ENCODE measurements at places on chromosomes 11 and 22.
A peak's percentile ranks its signal among the peaks of the same experiment; 100 is the strongest.

- peaks cover 2% of the 10 kb centered on the region for H3K4me1 ChIP-seq
- no peak within 1 kb of the TSS for H3K27ac ChIP-seq
- peaks cover 26% of the 10 kb centered on the region for H3K27me3 ChIP-seq
- DNase-seq = peak; percentile 77
Measured at GRCh38 chr11:13962562-13963168, at the start of gene SPON1. Gene SPON1 (plus strand): TSS chr11:13962723. CDS start chr11:13962905, 182 bp downstream.

DNA sequence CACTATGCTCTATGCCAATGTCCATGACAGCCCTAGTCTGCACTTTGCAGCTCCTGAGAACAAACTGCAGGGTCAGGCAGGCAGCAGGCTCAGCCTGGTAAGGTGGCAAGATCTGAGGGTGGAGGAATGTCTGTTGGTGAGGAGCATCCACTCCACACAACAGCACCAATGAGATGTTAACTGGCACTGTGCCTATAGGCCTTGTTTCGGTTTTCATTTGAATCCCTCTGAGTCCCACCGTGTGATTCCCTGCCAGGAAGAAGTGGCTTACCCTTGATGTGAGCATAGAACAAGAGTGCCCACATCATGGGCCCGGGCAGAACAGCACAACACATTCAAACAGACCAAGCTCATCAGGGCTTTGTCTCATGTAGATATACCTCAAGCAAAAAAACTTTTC lies 44.1 kb upstream of the CHRM4 start:
- H3K4me1 ChIP-seq = peaks cover 59% of the 10 kb centered on the region
- no peaks in the 10 kb centered on the region for H3K36me3 ChIP-seq
- DNase-seq = no peak

- no peak overlapping the region for H3K4me3 ChIP-seq
- peaks cover 2% of the 10 kb centered on the region for H3K27me3 ChIP-seq
- no peak overlapping the region for H3K27ac ChIP-seq
- peaks cover 5% of the 10 kb centered on the region for H3K36me3 ChIP-seq
- no peaks in the 10 kb centered on the region for H3K4me1 ChIP-seq
Measured at GRCh38 chr22:22870577-22871404, 16.8 kb upstream of the IGLL5 start.

DNA sequence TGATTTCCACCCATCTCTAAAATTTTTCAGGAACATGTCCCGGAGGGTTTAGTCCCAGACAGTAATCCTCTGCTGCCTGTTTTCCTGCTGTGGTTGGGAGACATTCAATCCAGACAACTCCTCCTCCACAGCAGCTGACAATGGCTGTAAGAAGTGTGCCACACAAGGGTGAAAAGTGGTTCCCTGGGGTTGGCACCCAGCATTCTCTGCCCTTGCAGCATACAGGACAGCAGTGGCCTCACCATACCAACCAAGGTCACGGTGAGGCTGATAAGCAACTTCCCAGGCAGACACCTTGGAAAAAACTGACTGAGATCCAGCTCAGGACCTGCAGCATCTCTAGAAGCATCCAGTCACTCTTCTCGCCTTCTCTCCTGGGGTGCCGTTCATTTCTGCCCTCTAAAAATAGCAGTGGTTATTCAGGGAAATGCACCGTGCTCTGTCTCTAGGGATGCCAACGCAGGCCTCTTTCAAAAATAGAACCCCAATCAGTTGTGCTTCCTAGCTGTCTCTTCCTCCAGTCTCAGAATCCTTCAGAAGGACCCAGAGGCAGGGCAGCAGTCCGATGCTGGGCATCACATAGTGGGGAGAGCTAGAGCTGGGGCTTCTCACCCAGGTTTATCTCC lies 241.0 kb downstream of the TENM4 start:
- no peak for DNase-seq
- peaks cover 4% of the 10 kb centered on the region for H3K4me1 ChIP-seq
- no peak overlapping the region for H3K27ac ChIP-seq
- no peak overlapping the region for H3K4me3 ChIP-seq

- no peak for DNase-seq
- H3K27ac ChIP-seq = no peak overlapping the region
- peaks cover 3% of the 10 kb centered on the region for H3K36me3 ChIP-seq
- H3K4me3 ChIP-seq = peak overlapping the region; percentile 65
- H3K27me3 ChIP-seq = peaks cover 13% of the 10 kb centered on the region
Measured at GRCh38 chr11:46914363-46914762, 4.0 kb downstream of the LRP4 start.

- H3K4me3 ChIP-seq = peak overlapping the region; percentile 97
- no peaks in the 10 kb centered on the region for H3K36me3 ChIP-seq
- peak overlapping the region; percentile 99 for H3K27ac ChIP-seq
- DNase-seq = no peak
Measured at GRCh38 chr11:57568330-57568766, 876 bp upstream of the UBE2L6 start.

DNA sequence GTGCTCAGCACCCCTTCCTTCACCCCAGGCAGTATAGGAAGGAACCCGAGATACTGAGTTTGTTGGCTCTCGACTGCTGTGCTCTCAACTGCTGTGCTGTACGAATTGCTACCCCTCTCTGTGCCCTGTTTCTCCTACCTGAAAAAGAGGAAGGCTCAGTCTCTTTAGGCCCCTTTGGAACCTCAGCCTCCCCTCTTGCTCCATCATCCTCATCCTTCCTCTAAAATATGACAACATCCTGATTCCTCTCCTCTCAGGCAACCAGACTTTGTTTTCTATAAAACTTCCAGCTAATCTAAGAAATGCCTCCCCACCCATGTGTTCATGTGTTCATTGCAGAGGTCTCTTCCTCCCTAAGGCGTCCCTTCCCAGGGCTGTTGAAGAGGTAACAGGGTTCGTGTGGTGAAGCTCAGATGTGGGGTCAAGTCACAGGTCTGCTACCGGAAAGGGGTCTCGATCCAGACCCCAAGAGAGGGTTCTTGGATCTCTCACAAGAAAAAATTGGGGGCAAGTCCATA lies 35.5 kb upstream of the CD82 start:
- peaks cover 21% of the 10 kb centered on the region for H3K4me1 ChIP-seq
- H3K36me3 ChIP-seq = no peaks in the 10 kb centered on the region
- no peak overlapping the region for H3K27ac ChIP-seq
- peaks cover 3% of the 10 kb centered on the region for H3K27me3 ChIP-seq

- no peak overlapping the region for H3K27ac ChIP-seq
- peaks cover 4% of the 10 kb centered on the region for H3K4me1 ChIP-seq
- no peaks in the 10 kb centered on the region for H3K36me3 ChIP-seq
- H3K27me3 ChIP-seq = peaks cover 5% of the 10 kb centered on the region
- DNase-seq = no peak
- H3K4me3 ChIP-seq = no peak overlapping the region
Measured at GRCh38 chr22:19890502-19891316, 36.0 kb upstream of the GNB1L start.

DNA sequence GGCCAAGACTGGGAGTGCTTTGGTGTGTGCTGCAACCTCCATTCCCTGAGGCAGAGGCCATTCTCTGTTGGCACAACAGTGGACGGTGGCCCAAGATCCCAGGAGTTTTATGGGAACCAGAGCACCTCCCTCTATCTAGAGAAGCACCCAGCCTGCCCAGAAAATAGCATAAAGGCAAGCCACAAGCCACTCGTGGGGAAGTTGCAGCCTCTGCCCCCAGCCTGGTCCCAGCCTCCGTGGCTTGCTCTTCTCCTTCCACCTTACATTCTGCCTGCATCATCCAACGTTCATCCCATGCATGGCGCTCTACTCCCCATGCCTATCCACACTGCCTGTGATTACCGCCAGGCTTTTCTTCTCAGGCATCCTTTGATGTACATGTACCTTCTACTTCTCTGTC lies 15.8 kb downstream of the IL17RA start:
- peaks cover 9% of the 10 kb centered on the region for H3K36me3 ChIP-seq
- DNase-seq = no peak

GRCh38 chr11:94767701-94768601 lies at the start of gene AMOTL1:
Gene AMOTL1 (plus strand): TSS chr11:94768356. CDS start chr11:94768512, 156 bp downstream.
- peak; percentile 95 for DNase-seq
- peaks cover 12% of the 10 kb centered on the region for H3K4me1 ChIP-seq
- H3K36me3 ChIP-seq = no peaks in the 10 kb centered on the region
- peaks cover 6% of the 10 kb centered on the region for H3K27me3 ChIP-seq

DNA sequence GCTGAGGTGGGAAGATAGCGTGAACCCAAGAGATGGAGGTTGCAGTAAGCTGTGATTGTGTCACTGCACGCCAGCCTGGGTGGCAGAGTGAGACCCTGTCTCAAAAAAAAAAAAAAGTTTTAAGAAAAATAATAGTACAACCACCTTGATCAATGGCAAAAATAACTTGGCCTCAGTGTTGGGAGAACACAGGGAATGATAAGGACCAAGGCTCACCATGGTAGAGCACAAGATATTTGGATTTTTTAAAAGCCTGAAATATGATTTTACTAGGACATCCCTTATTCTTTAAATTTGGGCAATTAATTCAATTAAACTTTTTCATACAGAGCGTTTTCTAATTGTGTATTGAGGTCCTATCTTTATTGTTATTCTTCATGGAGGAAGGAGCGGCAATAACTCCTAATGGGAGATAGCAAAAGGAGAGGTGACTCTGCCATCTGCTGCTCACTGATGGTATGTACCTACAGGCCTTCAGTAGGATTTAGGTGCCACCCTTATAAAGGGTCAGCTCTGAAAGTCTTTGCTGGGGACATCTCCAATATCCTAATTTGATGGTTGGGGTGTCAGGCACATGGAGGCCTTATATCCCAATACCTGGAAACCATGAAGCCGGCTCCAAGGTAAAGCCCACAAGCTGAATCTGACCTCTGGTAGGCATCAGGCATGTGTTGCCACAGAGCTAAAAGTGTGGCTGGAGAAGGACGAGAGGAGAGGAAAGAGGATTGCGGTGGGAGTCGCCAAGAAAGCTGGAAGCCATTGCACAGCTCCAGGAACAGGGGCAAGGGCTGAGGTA lies 21.9 kb upstream of the POLD3 start:
- peaks cover 1% of the 10 kb centered on the region for H3K27me3 ChIP-seq
- peaks cover 3% of the 10 kb centered on the region for H3K4me1 ChIP-seq
- peak; percentile 21 for DNase-seq

GRCh38 chr11:65575568-65576231 lies at the start of gene EHBP1L1:
Gene EHBP1L1 (plus strand): TSS chr11:65576053. CDS start chr11:65576303, 250 bp downstream.
- H3K4me1 ChIP-seq = peaks cover 20% of the 10 kb centered on the region
- DNase-seq = no peak
- H3K27me3 ChIP-seq = peaks cover 22% of the 10 kb centered on the region
- no peaks in the 10 kb centered on the region for H3K36me3 ChIP-seq
- peak within 1 kb of the TSS; percentile 85 for H3K4me3 ChIP-seq

DNA sequence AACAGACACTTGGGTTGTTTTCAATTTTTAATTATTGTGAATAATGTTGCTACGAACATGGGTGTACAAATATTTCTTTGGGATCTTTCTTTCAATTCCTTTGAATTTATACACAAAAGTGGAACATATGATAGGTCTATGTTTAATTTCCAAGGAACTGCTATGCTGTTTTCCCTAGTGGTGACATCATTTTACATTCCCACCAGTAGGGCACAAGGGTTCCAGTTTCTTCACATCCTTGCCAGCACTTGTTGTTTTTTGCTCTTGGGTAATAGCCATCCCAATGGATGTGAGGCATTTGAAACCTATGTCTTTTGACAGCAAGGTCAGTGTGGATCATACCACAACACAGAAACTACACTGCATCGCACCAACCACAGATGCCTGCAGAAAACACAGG lies 41.8 kb upstream of the SCN3B start:
- peaks cover 21% of the 10 kb centered on the region for H3K4me1 ChIP-seq
- H3K27me3 ChIP-seq = peaks cover 2% of the 10 kb centered on the region
- no peak overlapping the region for H3K27ac ChIP-seq
- no peaks in the 10 kb centered on the region for H3K36me3 ChIP-seq
- no peak overlapping the region for H3K4me3 ChIP-seq

DNA sequence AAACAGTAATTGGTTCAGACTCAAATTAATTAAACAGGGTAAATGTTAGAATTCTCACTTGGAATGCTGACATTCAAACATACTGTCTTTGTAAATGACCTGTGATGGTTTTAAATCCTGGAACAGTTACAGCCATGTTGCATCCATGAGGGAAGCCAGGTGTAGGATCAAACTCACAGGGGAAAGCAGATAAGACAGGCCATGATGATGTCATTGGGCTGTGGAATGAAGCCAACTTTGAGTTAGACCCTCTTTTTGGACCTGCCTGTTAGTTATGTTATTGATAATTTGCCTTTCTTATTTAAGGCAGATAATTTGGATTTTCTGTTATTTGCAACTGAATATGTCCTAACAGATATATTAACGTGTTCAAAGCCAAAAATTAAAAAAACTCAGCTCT lies 39.3 kb upstream of the ABTB2 start:
- no peak overlapping the region for H3K27ac ChIP-seq
- no peaks in the 10 kb centered on the region for H3K27me3 ChIP-seq
- no peaks in the 10 kb centered on the region for H3K4me1 ChIP-seq
- H3K4me3 ChIP-seq = no peak overlapping the region
- no peaks in the 10 kb centered on the region for H3K36me3 ChIP-seq
- no peak for DNase-seq

- no peak overlapping the region for H3K27ac ChIP-seq
- peaks cover 9% of the 10 kb centered on the region for H3K27me3 ChIP-seq
- H3K36me3 ChIP-seq = peaks cover 6% of the 10 kb centered on the region
- peaks cover 27% of the 10 kb centered on the region for H3K4me1 ChIP-seq
Measured at GRCh38 chr11:110165039-110165925, 72.1 kb downstream of the ZC3H12C start.

DNA sequence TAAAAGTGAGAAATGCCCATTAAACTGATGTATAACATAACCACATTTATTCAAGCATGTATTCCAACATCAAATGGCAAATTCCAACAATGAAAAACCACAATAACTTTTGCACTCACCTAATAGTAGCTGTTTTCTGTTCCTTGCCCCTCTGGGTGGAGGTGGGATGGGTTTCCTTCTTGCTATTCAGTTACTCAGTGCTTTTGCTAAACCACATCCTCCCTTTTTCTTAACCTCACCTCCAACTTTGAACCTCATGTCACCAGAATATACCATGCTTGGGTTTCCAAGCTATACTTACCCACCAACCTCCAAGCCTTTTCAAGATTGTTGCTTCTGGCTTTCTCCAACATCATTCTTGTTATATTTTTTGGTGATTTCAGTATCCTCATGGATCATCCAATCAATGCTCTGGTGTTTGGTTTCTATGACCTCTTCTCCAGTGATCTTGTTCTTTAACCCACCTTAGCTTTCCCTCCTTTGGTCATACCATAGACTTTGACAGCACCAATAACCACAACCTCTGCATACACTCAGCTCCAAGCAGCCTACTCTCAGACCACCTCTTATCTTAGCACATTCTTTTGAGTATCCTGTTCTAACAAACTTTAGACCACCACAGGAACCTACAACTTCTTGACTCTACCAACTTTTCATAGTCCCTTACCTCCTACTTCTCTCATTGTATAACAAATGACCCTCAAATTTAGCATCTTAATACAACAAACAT lies 3.2 kb upstream of the CCDC15 start:
- H3K36me3 ChIP-seq = peaks cover 6% of the 10 kb centered on the region
- H3K27me3 ChIP-seq = peaks cover 1% of the 10 kb centered on the region
- no peaks in the 10 kb centered on the region for H3K4me1 ChIP-seq
- no peak for DNase-seq

- no peaks in the 10 kb centered on the region for H3K27me3 ChIP-seq
- no peak for DNase-seq
- H3K4me1 ChIP-seq = no peaks in the 10 kb centered on the region
- no peak overlapping the region for H3K27ac ChIP-seq
- no peaks in the 10 kb centered on the region for H3K36me3 ChIP-seq
Measured at GRCh38 chr11:38990139-38990538, 2392.1 kb upstream of the RAG2 start.

Measured in glutamatergic neuron (in vitro differentiated cells).